ENCODE measurements at places on chromosomes 7 and 10.
A peak's percentile ranks its signal among the peaks of the same experiment; 100 is the strongest.

- no peak for DNase-seq
Observed at GRCh38 chr10:7184660-7185366, 226.0 kb downstream of the SFMBT2 start.

DNA sequence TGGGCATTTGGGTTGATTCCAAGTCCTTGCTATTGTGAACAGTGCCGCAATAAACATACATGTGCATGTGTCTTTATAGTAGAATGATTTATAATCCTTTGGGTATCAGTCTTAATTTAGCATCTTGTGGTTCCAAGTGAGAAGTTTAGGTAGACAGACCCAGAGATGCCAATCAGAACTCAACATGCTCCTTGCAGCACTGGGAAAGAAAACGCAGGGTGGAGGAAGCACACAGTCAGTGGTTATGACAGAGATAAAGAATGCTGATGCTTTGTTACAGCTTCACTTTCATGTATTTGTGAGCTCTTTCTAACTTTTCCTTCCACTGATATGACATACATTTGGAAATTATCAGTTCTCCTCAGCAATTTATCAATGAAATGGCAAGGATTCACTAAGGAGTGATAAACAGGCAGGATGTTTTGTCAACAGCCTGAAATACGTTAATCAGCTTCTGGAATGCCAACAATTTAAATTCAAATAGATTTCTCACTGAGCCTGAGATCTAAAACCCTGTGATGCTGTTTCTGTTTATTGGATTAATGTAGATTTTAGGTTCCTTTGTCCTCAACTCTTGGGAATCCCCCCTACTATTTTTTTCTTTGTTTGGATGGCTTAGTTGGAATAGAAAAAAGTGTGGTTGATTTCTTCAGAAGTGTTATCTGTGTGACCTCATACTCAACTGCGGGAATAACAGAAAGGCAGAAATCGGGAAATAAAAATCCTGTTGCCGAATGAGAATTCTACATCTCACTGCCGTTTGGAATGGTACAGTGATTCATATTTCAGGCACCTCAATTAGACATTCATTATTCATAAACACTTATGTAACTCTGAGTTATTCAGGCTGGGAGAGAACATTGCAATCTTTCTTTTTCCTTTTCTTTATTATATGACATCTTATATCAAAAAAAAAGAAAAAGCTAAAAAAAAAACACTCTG lies 675.0 kb downstream of the CNTNAP2 start:
- DNase-seq: no peak

DNA sequence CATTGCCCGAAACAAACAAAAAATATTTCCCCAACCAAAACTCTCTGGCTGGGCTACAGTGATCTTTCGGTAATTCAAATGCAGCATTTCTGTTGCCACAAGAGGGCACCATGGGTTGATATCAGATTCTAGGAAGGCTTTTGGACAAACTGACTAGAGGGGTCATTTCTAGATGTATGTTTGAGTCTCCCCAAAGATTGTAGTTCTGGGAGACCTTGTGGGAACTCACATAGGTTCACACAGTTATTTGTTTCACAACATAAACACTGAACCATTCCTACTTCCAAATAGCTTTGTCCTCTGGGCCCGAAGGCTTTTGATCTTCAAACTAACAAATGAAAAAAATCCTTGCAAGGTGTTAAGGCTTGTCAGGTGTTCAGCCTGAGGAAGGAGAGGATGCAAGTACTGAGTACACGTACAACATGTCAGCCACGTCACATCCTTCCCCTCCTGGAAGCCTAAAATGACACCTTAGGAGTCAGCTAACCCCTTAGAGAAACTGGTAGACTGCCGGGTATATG lies 37.0 kb upstream of the IL15RA start:
- DNase-seq: no peak

DNA sequence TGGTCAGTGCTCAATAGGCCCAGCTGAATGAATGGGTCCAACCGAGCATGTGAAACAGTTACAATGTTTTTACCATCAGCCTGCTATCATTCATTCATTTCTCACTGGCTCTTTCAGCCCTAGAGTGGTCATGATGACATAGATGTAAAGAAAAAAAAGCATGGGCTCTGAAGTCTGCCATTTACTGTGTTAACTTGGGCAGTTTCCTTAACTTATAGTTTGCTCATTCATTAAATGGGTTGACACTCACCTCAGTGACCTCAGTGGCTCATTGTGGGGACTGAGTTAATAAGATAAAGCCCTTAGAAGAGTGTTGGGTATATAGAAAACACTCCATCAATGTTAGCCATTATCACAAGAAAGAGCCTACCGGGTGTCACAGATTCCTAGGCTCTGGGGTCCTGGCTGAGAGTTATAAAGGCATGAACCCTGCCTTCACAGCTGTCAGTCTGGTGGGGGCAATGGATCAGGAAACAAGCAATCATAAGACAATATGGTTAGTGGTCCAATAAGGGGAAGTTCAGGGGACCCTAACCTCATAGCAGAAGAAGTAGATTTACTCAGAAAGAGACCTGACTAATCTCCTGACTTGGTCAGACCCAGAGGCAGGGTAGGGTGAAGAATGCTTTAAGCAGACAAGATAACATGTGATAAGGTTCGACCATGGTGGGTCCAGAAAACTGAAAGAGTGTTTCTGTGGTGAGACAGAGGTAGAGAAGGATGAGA lies 29.7 kb upstream of the GPAM start:
- DNase-seq: no peak

DNA sequence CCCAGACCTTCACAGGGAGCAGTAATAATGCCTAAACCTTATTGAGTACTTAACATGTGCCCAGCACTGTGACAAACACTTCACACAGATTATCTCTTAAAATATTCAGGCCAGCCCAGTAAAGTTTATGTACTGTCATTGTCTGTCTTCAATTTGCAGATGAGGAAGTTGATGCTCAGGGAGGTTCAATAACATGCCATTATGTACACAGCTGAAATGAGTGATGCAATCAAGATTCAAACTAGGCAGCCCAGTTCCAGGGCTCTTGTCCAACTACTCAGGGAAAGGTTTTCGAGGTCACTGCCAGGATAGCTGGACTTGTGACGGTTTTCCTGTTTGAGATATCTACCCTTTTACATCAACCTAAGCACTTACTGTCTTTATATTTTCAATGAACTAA lies 56.1 kb downstream of the AUTS2 start:
- DNase-seq: no peak

- no peak for DNase-seq
Observed at GRCh38 chr10:71388583-71389310, 8.0 kb upstream of the CDH23 start.

GRCh38 chr7:71488308-71488707 lies 356.4 kb downstream of the GALNT17 start:
- no peak for DNase-seq

- no peak for DNase-seq
Observed at GRCh38 chr10:75937823-75938222, 506.4 kb downstream of the LRMDA start.

DNA sequence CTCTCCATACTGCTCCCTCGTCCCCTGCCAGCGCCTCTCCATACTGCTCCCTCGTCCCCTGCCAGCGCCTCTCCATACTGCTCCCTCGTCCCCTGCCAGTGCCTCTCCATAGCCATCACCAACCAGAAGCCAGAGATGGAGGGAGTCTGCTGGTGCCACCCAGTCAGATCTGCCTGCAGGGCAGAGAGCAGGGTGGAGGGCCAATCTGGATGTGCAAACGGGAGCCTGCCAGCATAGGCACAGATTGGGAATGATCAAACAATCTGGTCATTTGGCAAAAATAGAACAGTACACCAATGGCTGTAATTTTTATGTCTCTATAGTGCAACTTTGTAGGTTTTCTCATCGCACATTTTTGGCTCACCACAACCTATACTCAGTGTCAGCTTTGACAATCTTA lies 76.9 kb upstream of the LRRC4 start:
- DNase-seq: no peak

DNA sequence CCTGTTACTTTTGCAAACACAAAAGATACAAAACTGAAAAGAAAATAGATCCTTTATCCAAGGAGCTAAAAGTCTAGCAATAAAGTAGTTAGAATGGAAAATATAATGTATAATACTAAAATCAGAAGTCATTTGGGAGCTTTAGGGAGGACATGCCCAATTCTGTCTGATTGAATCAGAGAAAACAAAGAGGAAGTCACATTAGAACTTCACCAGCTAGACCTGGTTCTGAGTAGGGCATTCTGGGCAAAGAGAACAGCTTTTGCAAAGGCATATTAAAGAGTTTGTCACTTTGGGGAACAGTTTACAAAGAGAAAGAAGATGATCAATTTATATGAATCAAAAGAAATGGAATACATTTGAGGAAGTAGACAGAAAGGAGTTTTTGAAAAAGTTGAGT lies 107.0 kb upstream of the PRSS1 start:
- DNase-seq: no peak

GRCh38 chr7:86158111-86158510 lies 485.6 kb upstream of the GRM3 start:
- DNase-seq: no peak

GRCh38 chr10:29343607-29344038 lies 54.8 kb downstream of the LYZL1 start:
- DNase-seq: no peak

- DNase-seq: no peak
Observed at GRCh38 chr10:67657775-67658174, 38.2 kb downstream of the CTNNA3 start.

DNA sequence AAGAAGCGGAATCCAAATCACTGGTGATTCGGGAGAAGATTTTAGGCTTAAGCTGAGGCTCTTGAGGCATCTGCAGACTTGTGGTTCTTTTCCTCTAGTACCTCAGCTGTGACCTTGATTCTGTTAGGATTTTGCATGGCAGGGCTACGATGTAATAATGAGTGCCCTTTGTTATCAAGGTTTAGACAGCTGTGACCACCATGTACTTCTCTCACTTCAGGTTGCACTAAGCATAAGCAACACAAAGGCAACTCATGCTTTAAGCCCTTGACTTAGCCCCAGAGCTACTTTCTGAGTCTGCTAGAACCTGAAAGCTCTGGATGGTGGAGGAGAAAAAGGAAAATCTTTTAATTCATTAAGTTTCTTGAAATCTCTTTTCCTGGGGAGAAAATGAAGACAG lies 1052.3 kb upstream of the PHF14 start:
- DNase-seq: no peak

GRCh38 chr7:22214000-22214399 lies 143.0 kb downstream of the RAPGEF5 start:
- DNase-seq: no peak

DNA sequence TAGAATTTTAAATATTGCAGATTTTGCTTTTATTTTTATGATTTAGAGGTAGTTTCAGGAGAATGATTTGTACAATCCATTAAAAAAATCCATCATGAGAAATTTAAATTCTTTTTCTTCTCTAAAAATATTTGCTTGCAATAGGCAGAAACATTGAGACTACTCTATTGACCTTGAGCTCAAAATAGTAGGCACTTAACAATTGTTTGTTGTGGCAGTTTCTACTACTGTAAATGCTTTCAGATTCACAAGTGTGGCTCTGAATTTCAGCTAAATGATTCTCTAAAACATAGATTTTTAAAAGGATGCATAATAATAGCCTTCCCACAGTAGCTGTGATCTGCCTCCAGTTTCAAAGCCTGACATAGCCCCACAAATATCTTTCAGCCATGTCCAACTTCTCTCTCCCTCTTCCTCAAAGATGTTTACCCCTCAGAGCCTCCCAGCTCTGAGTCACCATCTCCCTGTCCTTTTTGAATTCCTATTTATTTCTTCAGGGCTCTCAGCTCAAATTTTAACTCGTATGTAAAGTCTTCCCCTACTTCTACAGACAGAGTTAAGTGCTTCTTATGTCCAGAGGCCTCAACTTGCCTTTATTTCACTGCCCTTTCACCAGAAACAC lies 160.5 kb downstream of the AOAH start:
- DNase-seq: no peak

- peak; percentile 20 for DNase-seq
Observed at GRCh38 chr10:83545901-83546391, 593.4 kb upstream of the GHITM start.

DNA sequence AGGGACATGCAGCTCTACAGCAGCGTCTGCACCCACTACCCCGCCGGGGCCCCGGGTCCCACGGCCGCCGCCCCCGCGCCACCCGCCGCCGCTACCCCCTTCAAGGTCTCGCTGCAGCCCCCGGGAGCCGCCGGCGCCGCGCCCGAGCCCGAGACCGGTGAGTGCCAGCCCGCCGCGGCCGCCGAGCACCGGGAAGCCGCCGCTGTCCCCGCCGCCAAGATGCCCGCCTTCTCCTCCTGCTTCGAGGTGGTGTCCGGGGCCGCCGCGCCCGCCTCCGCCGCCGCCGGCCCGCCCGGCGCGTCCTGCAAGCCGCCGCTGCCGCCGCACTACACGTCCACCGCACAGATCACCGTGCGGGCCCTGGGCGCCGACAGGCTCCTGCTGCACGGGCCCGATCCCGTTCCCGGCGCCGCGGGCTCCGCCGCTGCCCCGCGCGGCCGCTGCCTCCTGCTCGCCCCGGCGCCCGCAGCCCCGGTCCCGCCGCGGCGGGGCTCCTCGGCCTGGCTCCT lies 631 bp downstream of the OTUD1 start:
- DNase-seq: peak; percentile 10

GRCh38 chr10:44477046-44477425 lies 92.1 kb upstream of the CXCL12 start:
- no peak for DNase-seq

DNA sequence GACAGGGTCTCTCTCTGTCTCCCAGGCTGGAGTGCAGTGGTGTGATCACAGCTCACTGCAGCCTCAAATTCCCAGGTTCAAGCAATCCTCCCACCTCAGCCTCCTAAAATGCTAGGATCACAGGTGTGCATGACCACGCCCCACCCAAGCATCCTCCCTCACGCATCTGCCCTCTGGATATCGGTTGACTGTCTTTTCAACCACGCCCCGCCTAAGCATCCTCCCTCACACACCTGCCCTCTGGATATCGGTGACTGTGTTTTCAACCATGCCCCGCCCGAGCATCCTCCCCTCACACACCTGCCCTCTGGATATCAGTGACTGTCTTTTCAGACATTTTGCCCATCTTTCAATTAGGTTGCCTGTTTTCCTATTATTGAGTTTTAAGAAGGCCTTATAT lies 140.5 kb downstream of the MAD1L1 start:
- no peak for DNase-seq

- DNase-seq: no peak
Observed at GRCh38 chr7:36318116-36318515, 71.5 kb upstream of the ANLN start.
